GM23338 (cell line): ENCODE measurements at places on chromosomes 4 and X. TPM values are rescaled to one million over a fixed set of nuclear protein-coding genes. Genes with fewer than 3 reads are reported as not detected.

GRCh38 chrX:79325263-79325958 lies 41.7 kb downstream of the ITM2A start:
- DNase-seq = peak; percentile 17

DNA sequence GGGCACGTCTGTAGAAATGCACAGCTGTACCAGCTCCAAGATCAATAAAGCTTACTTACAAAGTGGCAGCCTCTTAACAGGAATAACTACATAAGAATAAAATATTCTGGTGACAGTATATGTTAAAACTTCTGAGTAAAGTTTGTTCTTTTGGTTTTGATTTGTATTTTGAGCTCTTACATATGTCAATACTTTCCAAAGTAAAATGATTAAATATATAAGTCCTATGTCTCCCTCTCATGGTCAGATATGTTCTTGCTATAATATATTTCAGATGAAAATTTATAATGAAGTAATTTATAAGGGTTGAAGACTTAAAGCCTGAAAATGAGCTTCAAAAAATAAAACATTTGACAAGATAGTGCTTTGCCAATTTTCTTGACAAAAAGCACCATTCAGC lies 254.4 kb downstream of the NPFFR2 start:
- DNase-seq = peak; percentile 44

- no peak for DNase-seq
These were observed 68.6 kb downstream of the DTHD1 start for GRCh38 chr4:36349938-36350549.

- peak; percentile 84 for DNase-seq
These were observed 15.2 kb downstream of the ADGRG2 start for GRCh38 chrX:19107035-19107434.

DNA sequence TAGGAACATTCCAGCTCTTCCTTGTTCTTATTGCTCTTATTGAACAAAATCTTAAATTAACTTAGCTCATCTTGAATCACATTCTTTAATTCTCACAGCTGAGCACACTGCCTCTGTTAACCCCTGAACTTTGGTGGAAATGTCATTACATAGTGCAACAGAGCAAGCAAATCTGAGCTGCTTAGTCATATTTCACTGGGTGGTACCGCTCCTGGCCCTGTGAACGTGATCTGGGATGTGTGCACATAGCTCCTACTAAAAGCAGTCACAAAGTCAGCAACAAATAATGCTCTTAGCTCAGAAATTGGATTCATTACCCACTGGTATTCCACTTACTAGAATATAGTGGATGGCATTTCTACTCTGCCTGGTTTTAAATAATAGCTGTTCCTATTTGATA lies 27.9 kb downstream of the ARHGEF6 start:
- no peak for DNase-seq

DNA sequence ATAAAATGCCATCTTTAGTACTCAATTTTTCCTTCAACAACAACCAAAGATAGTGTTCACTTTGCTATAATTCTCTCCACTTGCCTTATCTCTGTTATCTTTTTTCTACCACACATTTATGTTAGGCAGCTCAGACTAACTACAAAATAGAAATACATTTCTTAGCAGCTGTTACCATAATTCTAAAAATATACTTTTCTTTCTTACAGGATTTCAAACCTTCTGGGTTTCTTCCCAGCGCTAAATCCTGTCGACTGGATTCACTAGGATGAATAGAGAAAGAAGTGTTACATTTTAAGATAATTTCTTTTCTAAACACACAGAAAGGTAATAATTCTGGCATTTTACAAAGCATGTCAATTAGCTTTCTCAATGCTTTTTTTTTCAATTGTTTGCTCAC lies 105.5 kb upstream of the GK2 start:
- DNase-seq = no peak

GRCh38 chrX:17046478-17047097 lies 100.1 kb downstream of the REPS2 start:
- DNase-seq = peak; percentile 84

GRCh38 chr4:121688701-121689100 lies 8.1 kb downstream of the ANXA5 start:
- no peak for DNase-seq

DNA sequence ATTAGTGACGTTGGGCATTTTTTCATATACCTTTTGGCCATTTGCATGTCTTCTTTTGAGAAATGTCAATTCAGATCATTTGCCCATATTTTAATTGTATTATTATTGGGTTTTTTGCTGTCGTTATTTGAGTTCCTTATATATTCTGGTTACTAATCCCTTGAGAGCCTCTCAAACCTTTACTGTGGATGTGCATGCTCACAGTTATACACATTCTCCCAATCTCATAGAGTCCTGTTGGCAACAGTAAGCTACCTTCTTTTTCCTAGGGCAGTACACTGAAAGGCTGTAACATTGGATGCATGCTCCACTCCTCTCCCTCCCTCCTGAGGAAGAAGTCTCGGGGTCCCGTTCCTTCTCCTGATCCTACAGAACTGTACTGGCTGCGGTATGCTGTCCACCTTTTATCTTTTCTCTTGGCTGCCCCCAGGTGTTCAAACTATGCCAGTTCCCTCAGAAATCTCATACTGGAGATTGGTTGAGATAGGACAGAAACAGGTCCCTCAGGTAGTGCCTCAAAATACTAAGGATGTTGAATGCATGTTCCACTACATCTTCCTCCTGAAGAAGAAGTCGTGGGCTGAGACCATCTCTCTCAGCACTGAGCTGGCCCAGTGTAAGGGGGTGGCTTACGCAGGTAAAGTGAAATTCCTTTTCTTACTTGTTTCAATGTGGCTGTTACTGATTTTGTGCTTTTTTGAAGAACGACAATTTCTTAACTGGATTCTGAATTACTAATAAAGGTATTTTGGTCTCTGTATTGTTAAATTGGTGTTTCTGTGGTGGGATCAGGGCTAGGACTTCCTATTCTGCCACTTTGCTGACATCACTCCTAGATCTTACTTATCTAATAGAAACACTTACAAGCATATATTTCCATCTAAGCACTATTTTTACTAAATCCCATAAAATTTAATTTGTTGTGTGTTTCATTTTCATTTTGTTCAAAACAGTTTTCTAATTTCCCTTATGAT lies 145.4 kb upstream of the HUWE1 start:
- peak; percentile 74 for DNase-seq

DNA sequence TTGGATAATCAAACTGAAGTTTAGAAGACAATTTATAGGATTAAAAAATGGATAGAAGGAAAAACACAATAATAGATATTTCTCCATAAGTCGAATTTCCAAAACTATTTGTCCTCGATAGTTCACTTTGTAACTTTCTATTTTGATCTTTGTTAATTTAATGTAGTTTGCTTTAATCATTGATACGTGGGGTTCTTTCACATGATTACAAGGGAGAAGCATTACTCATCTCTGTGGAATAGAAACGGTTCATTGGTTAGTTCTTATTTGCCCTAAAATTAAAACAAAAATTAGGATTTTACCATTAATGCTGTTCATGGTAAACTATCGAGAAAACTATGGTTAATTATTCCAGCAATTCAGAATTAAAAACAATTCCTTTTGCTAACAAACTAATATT lies 2.1 kb downstream of the TET2 start:
- no peak for DNase-seq

The MAGEA2B gene
- total RNA-seq = 0.42 and 4.5 TPM in 2 replicates

The STAP1 gene
- not detected in 2 replicates for total RNA-seq

The TSC22D3 gene
- total RNA-seq = 10.9 and 20.0 TPM in 2 replicates

The TRIM2 gene
- total RNA-seq = 61.5 and 64.3 TPM in 2 replicates
